ENCODE measurements at places on chromosomes 13 and 19.
A peak's percentile ranks its signal among the peaks of the same experiment; 100 is the strongest.

- no peak for DNase-seq
Observed at GRCh38 chr13:59363313-59363712, 800.4 kb downstream of the DIAPH3 start.

DNA sequence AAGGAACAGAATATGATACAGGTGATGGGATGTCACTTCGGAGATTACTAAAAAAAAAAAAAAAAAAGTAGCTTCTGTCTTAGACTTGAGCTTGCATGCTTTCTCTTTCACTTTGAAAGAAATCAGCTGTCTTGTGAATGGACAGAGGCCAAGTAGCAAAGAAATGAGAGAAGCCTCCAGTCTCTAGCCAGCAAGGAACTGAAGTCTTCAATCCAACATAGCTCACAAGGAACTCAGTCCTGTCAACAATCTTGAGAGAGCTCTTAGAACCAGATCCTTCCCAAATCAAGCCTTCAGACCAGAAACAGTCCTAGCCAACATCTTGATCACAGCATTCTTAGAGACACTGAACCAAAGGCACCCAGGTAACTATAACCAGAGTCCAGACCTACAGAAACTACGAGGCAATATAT, 7.7 kb downstream of the N4BP2L2 start:
- DNase-seq = peak; percentile 51

GRCh38 chr19:33590224-33590623, 31.5 kb upstream of the CHST8 start:
- no peak for DNase-seq

GRCh38 chr13:71219698-71220415, 647.1 kb downstream of the DACH1 start:
- DNase-seq = no peak

GRCh38 chr19:23916991-23917390, 2.3 kb downstream of the ZNF726 start:
- DNase-seq = no peak

GRCh38 chr13:45332036-45332830, 8.8 kb downstream of the TPT1 start:
- peak; percentile 76 for DNase-seq

DNA sequence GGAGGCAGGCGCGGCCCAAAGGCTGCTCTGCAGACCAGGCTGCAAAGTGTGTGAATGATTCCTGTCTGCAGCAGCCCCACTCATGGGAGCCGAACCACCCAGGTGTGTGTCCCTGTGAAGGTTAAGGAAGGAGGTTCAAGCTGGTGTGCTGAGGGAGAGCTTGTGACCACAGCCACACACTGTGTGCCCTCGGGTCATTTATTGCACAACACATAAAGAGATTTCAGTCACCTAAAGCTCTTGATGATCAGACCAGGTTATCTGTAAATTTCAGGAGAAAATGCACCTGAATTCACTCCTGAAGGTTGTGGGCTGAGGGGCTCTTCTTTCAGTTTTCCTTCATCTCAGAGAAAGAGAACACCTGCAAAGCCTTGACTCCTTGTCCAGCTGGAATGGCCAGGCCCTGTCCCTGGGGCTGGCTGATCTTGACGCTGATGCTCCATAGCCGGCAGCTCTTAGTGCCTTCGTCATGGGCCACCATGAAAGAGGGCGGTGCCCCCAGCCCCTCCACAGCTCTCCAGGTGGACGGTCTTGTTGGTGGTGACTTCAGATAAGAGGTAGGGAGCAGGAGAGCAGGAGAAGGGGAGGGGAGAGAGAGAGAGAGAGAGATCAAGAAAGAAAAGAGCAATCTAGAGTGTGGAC, 110.8 kb upstream of the C1QTNF9B start:
- no peak for DNase-seq

DNA sequence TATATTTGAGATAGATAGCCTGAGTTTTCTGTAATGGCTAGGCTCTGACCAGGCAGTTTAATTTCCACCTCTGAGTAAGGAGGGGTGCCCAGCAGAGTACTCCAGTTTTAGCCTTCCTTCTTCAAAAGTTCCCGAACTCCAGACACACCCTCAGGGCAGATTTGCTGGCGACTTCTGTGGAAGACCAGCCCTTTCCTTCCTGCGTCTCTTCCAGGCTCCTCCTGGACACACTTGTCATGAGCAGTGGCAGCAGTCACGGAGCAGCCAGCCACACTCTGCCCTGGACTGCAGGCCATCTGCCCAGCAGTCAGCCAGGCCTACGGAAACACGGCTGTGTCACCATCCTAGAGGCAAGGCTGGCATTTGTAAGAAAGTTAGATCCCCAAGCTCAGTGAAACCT, 6.6 kb upstream of the FLT1 start:
- no peak for DNase-seq

DNA sequence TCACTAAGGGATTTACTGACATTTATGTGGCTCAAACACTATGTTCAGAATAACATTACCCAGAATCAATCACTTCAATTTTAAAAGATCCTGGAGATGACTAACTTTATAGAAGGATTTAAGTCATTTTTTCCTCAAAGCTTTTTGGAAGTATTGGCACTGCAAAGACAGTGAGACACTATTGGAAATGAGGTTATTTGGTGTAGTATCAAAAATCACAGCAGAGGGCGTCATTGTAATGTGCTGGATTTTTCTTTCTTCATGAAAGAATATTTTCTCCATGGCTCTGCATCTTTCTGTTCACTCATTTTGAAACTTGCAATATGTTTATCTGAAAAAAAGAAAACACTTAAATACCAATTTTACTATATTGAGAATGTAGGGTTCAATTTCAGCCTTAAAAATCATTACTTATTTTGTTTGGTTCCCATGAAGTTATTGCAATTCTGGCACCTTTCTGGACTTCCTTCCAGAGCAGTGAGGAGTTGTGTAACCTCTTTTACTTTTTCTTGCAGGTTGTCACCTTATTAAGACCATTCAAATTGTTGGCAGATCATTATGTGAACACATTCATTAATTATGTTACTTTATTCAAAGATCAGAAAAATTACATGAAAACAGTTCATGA, 3.7 kb upstream of the CSNK1A1L start:
- peak; percentile 35 for DNase-seq

DNA sequence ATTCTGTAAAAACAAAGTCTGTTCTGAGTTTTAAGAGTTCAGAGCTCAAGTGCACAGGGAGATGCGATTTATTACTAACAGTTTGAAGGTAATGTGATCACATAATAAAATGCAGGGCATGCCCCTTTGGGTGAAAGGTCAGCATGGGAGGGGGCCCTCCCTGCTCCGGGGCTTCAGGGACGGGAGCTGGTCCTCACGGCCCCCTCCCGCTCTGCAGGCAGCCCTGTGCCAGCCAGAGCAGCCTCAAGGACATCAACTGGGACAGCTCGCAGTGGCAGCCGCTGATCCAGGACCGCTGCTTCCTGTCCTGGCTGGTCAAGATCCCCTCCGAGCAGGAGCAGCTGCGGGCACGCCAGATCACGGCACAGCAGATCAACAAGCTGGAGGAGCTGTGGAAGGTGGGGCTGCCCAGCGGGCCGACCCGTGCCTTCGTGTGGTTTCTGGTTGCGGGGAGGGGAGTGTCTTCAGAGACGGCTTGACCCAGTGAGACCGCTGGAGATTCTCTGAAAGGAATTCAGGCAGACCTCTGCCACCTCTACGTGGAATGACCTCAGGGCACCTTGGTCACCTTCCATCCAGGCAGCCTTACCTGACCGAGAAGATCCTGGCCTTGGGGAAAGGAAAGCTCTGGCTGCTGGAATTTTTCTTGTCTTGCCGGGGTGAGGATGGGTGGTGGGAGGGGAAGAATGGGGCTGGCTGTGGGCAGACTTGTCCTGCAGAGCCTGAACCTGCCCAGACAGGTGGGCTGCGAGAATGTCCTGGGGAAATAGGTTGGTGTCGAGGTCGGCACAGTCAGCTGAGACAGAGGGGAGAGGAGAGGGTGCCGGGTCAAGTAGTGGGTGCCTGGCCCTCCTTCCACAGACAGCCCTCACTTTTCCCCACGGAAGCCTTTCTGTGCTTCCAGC, 19.0 kb downstream of the UPF1 start:
- DNase-seq = no peak

DNA sequence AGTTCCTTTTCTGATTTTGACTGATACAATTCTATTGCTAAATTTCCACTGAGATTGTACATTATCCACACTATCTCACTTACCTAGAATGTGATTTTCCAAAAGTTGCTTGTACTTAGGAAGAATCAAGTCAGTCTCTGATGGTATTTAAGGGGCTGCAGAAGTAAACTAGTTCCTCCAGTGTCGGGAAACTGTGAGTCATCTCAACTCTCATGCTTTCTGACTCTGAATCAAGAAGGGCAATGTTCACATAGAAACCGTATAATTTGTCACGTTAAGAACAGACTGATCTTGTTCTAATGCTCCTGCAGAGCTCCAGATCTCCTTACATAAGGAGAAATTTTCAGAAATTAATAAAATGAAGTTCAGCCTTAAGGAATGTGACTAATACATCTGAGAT, 369.3 kb downstream of the KLF5 start:
- DNase-seq = peak; percentile 19

DNA sequence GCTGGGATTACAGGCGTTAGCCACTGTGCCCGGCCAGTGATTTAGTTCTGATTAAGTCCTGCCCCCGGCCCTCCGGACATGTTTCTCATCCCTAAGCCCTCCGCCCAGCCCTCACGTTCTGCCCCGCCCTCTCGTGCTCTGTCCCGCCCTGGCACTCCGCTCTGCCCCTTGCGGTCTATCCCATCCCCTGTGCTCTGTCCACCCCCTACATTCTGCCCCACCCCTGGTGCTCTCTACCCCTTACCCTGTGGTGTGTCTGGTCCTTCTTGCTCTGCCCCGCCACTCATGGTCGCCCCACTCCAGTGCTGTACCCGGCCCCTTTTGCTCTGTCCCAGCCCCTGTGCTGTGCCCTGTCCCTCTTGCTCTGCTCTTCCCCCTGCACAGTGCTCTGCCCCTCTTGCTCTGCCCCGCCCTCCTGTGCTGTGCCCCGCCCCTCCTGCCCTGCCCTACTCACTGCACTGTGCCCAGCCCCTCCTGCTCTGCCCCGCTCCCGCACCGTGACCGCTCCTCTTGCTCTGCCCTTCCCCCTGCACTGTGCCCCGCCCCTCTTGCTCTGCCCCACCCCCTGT, 3.0 kb downstream of the GTPBP3 start:
- DNase-seq = no peak

- DNase-seq = no peak
Observed at GRCh38 chr13:103134271-103134670, 68.1 kb upstream of the SLC10A2 start.

GRCh38 chr13:75637181-75637750, 1.1 kb downstream of the LMO7 start:
- DNase-seq = peak; percentile 24

GRCh38 chr19:18286973-18287635, 5.7 kb upstream of the JUND start:
- no peak for DNase-seq

GRCh38 chr13:92150606-92151005, 752.2 kb downstream of the GPC5 start:
- DNase-seq = no peak

DNA sequence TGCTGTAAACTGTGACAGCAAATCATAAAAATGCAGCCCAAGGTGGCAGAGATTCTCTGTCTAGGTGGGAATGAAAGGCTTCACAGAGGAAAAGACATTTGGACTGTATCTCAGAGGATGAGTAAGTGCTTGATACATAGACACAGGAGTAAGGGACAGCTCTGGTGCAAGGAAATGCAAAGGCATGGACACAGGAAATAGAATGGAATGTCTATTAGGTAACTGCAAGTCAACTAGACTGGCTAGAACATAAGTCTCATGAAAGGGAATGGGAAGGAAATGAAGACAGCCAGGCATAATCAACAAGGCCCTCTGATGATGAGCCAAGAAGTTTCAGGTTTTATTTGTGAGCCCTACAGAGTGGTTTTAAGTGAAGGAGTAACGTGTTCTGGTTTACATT, 321.7 kb downstream of the SUCLA2 start:
- peak; percentile 46 for DNase-seq

DNA sequence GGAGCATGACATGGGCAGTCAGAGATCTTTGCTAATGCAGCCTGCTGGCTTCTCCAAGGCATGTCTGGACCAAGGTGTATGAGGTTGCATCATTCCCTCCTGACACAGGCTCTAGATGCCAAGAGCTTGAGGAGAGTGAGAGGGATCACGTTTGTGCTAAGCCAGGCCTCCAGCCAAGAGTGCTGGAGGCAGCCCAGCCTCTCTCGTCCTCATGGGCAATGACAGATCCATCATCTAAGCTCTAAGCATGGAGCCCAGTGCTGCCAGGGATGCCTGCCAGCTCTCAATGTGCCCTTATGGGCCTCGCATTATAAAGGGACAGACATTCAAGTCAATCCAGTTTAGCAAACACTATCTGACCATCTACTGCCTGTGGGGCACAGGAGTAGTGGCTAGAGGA, 136.3 kb upstream of the VSTM2B start:
- DNase-seq = no peak

DNA sequence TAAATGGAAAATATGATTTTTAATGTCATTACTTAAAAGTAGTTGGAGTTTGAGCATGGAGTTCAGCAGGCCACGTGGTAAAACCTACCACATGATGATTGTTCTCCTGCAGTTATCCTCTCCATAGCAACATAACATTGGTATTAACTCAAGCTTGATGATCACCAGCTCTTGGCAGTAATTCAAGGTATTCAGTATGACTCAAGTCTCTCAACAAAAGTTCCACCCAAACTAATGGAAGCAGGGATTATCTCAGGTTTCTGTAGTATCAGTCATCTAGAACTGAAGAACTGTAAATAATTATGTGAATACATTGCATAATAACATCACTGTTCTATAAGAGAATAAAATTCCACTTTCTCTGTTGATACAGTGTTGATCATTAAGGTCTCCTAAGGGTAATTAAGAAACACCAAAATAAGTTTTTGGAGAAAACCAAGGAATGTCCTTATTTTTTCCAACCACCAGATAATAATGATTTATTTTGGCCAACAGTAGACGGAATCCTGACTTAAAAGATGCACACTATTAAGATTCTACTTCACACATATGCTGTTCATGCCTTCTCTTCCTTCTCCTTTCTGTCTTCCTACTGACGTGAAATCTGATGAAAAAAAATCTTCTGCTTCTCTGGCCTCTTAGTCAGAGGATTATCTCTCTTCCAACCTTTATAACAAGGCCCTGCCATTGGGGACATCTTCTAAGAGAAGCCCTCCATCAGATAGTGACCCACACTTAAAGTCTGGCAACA, 1092.3 kb downstream of the EFNB2 start:
- DNase-seq = peak; percentile 76

- DNase-seq = peak; percentile 43
Observed at GRCh38 chr13:110238818-110239195, 68.2 kb downstream of the COL4A1 start.
